Endodermal cell (in vitro differentiated cells): ENCODE measurements at places on chromosomes 1 and 21. TPM values are rescaled to one million over a fixed set of nuclear protein-coding genes. Genes with fewer than 3 reads are reported as not detected.

NTMT2 gene
- total RNA-seq = not detected in 2 replicates

AMY1C gene
- not detected in 3 replicates for total RNA-seq

RBP7 gene
- total RNA-seq = 2.6 and 3.6 TPM in 2 replicates

FCRLA gene
- not detected in 2 replicates for total RNA-seq

C1orf35 gene
- total RNA-seq = 31.6 and 31.9 TPM in 2 replicates

AUNIP gene
- total RNA-seq = 7.2 to 21.2 TPM (median 19.5 TPM) in 3 replicates

ALDH4A1 gene
- total RNA-seq = 7.6 to 9.7 TPM (median 8.0 TPM) in 3 replicates

- H3K27ac ChIP-seq = peak overlapping the region; percentile 92
- no peaks in the 10 kb centered on the region for H3K4me1 ChIP-seq
- DNase-seq = no peak
- H3K4me3 ChIP-seq = peak overlapping the region; percentile 81
- peaks cover 25% of the 10 kb centered on the region for H3K36me3 ChIP-seq
Observed at GRCh38 chr1:38990386-38990737, 714 bp upstream of the AKIRIN1 start.

DNA sequence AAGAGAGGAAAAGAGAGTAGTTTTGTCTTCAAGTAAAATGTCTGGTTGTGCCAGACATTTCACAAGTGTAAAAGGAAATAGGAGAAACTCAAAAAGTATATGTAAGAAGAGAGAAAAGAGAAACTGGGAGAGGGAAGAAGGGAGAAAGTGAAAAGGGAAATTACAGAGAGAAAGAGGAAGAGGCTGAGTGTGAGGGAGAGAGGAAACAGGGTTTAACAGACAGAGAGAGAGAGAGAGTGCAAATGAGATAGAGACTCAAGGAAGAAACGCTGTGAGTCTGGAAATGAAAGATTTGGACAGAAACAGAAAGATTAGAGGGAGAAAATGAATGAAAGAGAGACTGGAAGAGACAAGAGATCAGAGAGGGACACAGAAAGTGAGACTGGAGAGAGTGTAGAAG, 806.2 kb downstream of the PLA2G4A start:
- H3K36me3 ChIP-seq = peaks cover 3% of the 10 kb centered on the region
- H3K4me1 ChIP-seq = no peaks in the 10 kb centered on the region
- H3K27ac ChIP-seq = no peak overlapping the region

GRCh38 chr1:243623841-243624240, 226.2 kb downstream of the AKT3 start:
- H3K27ac ChIP-seq = no peak overlapping the region
- H3K36me3 ChIP-seq = peaks cover 15% of the 10 kb centered on the region
- no peaks in the 10 kb centered on the region for H3K4me1 ChIP-seq
- DNase-seq = no peak

DNA sequence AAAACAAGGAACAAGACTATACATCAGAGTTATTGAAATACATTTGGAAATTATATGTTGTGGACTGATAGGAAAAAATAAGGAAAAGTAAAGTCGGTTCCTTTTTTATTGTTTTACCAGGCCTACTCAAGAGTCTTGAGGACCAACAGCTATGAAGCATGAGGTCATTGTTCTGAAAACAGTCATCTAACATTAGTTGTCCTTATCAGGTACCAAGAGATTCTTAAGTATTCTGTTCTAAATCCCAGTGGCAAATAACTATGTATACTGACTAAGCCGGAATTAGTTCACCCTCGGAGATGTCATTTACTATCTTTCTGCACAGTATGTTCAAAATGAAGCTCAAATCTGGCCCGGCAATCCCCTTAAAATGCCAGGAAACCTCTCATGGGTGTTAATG, 585 bp downstream of the ADGRL4 start:
- H3K4me3 ChIP-seq = peak overlapping the region; percentile 80
- H3K36me3 ChIP-seq = no peaks in the 10 kb centered on the region
- H3K27me3 ChIP-seq = peaks cover 5% of the 10 kb centered on the region
- no peak overlapping the region for H3K27ac ChIP-seq
- no peak for DNase-seq

GRCh38 chr1:167293057-167293456, 72.4 kb downstream of the POU2F1 start:
- H3K27me3 ChIP-seq = no peaks in the 10 kb centered on the region
- H3K4me3 ChIP-seq = no peak overlapping the region
- DNase-seq = no peak

GRCh38 chr1:235757587-235758096, 108.1 kb upstream of the GNG4 start:
- no peaks in the 10 kb centered on the region for H3K4me1 ChIP-seq
- H3K27ac ChIP-seq = no peak overlapping the region

DNA sequence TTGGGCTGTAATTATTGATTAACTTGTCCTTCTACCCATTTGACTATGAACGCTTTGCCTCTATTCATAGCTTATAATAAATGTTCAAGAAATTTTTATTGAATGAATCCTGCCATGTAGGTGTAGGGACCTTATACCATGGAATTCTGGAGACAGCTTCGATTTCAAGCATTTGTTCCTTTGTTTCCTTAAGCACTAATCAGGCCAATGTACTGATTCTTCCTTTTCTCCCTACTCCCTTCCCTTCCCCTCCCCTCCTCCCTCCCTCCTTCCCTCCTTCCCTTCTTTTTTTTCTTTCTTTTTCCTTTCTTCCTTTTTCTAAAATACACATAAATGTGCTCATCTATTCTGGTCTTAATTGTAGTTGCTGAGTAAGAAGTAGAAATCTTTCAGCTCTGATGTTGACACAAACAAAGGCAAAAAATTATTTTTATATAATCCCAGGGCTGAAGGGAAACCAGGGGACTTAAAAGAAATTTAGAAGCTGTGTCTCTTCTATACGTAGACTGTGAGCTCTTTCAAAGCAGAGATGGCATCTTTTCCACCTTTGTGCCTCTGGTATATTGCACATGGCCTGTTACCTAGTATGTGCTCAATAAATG, 24.9 kb upstream of the DNM3 start:
- no peak overlapping the region for H3K4me3 ChIP-seq
- H3K27ac ChIP-seq = no peak overlapping the region
- DNase-seq = no peak
- no peaks in the 10 kb centered on the region for H3K27me3 ChIP-seq
- H3K36me3 ChIP-seq = no peaks in the 10 kb centered on the region
- H3K4me1 ChIP-seq = no peaks in the 10 kb centered on the region

- H3K36me3 ChIP-seq = peaks cover 49% of the 10 kb centered on the region
- DNase-seq = no peak
- no peak overlapping the region for H3K4me3 ChIP-seq
- H3K27ac ChIP-seq = no peak overlapping the region
Observed at GRCh38 chr21:32641710-32642698, 29.8 kb upstream of the CFAP298 start.

GRCh38 chr21:41612674-41613532, 104.9 kb upstream of the TMPRSS2 start:
- no peaks in the 10 kb centered on the region for H3K36me3 ChIP-seq
- DNase-seq = peak; percentile 92
- H3K4me1 ChIP-seq = peaks cover 3% of the 10 kb centered on the region
- no peak overlapping the region for H3K4me3 ChIP-seq
- peak overlapping the region; percentile 42 for H3K27ac ChIP-seq
